ENCODE measurements at places on chromosomes 3 and 15.
A peak's percentile ranks its signal among the peaks of the same experiment; 100 is the strongest.

GRCh38 chr3:195207731-195208130 lies 63.2 kb downstream of the XXYLT1 start:
- no peak for DNase-seq

- no peak for DNase-seq
These were observed 12.4 kb upstream of the OCA2 start for GRCh38 chr15:28111543-28111942.

DNA sequence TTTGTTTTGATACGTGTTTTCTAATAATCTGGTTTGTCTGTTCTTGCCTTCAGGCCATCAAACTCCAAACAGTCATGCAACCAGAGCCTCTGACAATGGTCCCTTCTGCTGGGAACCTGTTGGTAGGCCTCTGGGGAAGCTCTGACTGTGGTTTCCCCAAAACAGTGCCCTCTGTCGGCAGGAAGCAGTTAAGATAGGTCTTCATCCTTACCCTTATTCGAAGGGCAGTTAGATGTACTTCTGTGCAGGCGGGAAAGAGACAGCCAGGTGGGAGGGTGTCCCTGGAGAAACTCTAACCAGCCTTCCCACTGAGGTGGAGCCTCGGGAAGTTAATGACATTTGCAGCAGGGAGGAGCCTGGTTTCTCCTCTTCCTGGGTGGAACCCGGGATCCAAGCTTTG lies 81.6 kb upstream of the CHMP2B start:
- DNase-seq = peak; percentile 12

DNA sequence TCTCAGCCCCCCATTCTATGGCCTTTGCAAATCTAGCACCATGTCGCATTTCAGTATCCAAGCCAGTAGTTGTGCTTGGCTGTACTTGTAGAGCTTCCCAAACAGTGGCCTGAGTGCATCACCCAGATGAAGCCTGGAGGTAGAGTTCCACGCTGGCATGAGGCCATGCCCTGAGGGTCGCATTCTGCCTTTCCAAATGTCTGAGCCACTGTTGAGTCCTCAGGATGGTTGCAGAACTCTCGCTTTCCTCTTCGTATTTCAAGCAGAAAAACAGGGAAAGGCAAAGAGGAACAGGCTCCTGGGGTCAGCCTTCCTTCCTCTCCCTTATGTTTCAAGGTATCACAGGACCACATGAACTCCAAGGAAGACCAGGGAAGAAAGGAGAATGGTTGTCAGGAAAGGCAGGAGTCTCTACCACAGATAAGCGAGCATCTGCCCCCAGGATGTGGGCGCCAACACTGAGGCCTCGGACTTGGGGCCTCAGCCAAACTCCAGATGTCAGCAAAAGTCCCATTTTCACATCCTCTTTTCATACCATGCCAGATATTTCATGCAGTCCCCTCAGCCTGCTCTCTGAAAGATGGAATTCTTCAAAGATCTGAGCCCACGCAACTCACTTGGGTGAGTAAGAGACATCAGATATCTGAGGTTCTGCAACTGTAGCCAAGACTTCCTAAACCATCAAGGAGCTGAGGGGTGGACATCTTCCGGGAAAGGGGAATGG lies 19.4 kb upstream of the PRR20G start:
- DNase-seq = peak; percentile 97

- DNase-seq = no peak
These were observed 16.3 kb upstream of the LMCD1 start for GRCh38 chr3:8485141-8485870.
